ENCODE measurements at places on chromosomes 1 and 21. TPM values are rescaled to one million over a fixed set of nuclear protein-coding genes. Genes with fewer than 3 reads are reported as not detected.

TFAP2E gene
- total RNA-seq = 0.67 TPM

NBPF11 gene
- 10.8 TPM for total RNA-seq

BCL2L15 gene
- total RNA-seq = 1.2 TPM

CREB3L4 gene
- total RNA-seq = 10.9 TPM

CELA3A gene
- total RNA-seq = not detected

TMEM82 gene
- total RNA-seq = 0.13 TPM
